ENCODE measurements at places on chromosomes 3 and 15.

DNA sequence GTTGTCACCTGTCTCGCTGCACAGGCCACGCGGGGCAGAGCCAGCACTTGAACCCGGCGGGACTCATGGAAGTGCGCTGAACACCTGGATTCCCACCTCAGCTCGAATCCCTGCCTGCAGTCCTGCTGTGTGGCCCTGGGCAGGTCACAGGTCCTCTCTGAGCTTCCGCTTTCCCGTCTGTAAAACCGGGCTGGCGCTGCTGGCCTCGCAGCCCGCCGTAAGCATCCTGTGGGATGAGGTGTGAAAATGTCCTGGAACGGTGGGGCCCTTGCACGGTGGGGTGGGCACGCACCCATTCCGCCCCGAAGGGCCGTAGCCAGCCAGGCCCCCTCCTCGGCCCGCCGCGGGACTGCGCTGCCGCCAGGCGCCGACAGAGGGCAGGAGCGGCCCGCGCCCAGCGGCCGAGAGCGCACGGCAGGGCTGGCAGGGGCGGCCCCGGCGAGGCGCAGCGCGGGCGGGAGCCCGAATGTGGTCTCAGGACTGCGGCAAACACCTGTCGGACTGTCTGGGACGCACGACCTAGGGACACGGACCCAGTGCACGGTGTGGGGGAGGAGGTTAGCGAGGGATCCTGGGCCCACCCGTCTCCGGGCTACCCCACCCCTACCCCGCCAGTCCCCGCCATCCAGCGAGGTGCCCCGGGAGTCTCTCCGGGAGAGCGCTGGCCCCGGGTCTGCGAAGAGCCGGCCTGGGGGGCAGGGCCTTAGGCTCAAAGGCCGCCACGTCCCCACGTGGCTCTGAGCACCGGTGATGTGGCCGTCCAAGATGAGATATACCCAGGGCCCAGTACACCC, 40.4 kb downstream of the DNAJB8 start:
- peak; percentile 45 for DNase-seq

GRCh38 chr15:70385052-70385451, 287.3 kb upstream of the TLE3 start:
- DNase-seq: no peak

GRCh38 chr3:4587061-4587837, 94.1 kb downstream of the ITPR1 start:
- no peak for DNase-seq

GRCh38 chr3:192816351-192816750, 89.0 kb upstream of the FGF12 start:
- DNase-seq: no peak

- DNase-seq: no peak
Observed at GRCh38 chr15:100809587-100809986, 70.0 kb upstream of the ALDH1A3 start.

DNA sequence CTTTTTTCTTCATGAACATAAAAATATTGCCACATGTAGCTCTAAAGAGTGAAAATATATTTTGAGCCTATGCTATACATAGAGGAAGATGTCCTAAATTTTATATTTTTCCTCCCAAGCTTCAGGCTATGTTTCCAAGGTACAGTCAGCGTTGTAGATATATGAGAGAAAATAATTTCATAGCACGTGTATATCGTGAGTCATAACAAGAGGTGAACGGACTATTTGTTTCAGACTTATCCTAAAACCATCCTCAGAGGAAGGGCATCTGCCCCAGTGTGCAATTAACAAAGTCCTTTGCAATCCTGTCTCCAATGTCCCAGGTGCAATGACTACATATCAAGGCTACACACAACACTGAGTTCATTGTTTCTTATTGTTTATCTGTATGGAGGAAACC, 177.3 kb upstream of the ARRDC4 start:
- DNase-seq: no peak

- no peak for DNase-seq
Observed at GRCh38 chr3:27861046-27862036, 139.2 kb upstream of the EOMES start.

DNA sequence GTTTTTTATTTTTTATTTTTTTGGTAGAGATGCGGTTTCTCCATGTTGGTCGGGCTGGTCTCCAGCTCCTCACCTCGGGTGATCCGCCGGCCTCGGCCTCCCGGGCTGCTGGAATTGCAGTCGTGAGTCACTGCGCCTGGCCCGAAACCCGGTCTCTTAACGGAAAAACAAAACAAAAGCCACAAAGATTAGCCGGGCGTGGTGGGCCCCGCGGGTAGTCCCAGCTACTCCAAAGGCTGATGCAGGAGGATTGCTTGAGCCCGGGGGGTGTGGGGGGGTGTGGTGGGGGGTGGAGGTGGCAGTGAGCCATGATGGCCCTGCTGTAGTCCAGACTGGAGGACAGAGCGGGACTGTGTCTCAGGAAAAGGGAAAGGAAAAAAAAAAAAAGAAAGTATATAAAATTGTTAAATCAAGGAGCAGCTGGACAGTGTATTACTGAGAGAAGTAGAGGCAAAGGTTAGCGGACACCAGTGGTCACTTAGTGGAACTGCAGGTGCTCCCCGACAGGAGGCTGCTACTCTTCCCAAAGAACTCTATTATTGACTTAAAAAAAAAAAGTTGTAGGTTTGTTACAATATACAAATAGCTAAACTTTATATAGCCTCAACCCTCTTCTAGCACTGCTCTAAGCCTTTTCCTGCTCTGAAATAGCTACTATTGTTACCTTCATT, 30.3 kb upstream of the TUBGCP5 start:
- DNase-seq: no peak

DNA sequence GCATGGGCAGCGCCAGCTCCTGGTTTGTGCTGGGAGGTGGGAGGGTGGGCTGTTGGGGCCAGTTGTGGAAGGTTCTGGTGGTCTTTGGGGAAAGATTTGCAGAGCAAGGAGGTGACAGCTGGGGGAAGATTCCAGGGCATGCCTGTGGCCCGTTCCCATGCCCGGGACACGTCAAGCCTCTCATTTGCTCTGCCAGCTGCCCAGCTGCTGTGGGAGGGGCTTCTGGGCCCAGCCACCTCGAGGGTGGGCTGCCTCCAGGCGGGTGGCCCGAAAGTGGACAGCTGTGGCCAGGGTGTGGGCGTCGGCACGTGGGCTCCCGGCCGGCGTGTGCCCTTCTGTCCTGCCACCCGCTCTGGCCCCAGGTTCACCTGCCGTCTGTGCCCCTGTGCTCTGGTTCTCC, 17.2 kb downstream of the PLXNA1 start:
- DNase-seq: no peak

- no peak for DNase-seq
Observed at GRCh38 chr3:102936511-102937045, 501.8 kb downstream of the ZPLD1 start.

DNA sequence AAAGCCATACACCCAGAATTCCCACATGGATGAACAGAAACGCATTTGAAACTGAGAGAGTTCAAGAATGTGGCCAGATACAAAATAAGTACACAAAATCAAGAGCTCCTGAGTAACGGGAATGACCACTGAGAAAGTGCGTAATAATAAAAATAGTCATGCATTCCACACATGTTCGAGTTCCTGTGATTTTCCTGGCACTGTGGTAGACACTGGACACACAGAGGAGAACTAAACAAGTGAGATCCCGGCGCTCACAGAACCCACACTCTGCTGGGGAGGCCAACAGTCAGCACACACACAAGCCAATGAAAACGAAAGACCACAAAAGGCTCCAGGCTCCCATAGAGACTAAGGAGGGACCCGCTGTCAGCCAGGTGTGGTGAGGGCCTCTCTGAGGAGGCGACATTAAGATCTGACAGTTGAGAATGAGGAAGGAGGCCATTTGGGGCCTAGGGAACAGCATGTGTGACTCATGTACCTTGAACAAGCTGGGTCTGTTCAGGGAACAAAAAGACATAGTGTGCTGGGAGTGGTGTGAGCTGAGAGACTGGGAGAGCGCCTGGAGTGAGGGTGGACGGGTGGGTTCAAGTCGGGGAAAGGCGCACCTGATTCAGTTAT, 5.1 kb downstream of the FAM107A start:
- DNase-seq: no peak

DNA sequence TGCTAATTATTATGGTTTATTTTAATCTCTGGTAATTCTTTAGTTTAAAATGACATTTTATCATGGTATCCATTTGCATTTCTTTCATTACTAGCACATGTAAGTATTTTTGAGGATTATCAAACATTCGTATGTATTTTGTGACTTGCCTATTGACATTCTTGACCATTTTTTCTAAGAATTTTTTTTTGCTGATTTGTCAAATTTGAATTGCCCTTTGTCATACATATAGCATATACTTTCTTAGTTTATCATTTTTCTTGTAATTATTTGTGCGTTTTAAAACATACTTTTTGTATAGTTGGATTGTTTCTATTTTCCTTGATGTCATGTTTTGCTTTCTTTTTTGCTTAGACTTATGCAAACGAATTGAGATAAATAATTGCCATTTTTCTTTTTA, 358.5 kb upstream of the RBMS3 start:
- no peak for DNase-seq

All from stimulated activated naive B cell treated with anti-CD40 and anti-IgM and Interleukin-4, amounts not matched to agents 10 μg/mL and 1 μg/mL and 100 μg/mL, for 72 hours (primary cell).